ENCODE measurements at places on chromosomes 4 and X. TPM values are rescaled to one million over a fixed set of nuclear protein-coding genes. Genes with fewer than 3 reads are reported as not detected.

NOX1 gene
- total RNA-seq: 0.33 TPM

RHOXF2B gene
- total RNA-seq: not detected

BMX gene
- total RNA-seq: 1.7 TPM

COL4A6 gene
- 21.6 TPM for total RNA-seq

RIPPLY1 gene
- total RNA-seq: not detected

MBNL3 gene
- 14.3 TPM for total RNA-seq

Measured in camera-type eye (tissue), 1 donor.